ENCODE measurements at places on chromosomes 6 and 20. TPM values are rescaled to one million over a fixed set of nuclear protein-coding genes. Genes with fewer than 3 reads are reported as not detected.

SLCO4A1 gene
- 0.72 TPM for total RNA-seq

DNA sequence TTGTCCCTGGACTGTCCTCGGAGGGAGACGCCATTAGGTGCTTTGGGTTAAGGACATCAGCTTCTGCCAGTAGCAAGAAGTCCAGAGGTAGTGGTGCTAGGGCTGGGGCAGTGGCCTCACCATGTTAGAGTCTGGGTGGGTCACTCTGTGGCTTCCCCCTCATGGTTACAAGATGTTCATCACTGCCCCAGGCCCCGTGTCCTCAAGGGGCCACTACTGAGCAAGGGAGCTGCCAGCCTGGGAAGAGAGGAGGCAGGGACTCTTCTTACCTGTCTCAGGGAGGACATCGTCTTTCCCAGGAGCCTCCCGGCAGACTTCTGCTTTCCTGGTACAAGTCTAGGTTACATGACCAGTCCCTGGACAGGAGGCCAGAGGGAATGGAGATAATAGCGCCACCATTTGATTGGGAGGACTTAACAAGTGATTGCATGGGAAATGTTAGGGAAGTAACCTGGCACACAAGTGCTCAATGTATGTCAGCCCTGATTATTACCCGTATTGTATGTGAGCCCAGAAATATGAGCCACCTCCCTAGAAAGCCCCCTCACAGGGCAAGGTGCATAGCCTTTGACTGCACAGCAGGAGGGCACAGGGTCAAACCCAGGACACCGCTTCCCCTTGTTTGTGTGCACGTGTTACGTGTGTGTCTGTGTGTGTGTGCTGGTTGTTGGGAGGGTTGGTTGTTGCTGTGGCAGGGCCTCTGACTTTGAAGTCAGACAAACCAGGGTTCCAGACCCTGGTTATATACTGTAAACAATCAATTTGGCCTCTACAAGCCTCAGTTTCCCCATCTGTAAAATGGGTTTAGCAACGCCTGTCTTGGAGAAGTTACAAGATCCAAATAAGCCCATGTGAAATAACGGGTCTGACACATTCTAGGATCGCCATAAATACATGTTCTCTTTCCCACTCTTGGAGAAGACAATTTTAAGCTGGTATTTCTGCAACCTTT lies 30.0 kb downstream of the SIRPA start:
- DNase-seq: no peak

DNA sequence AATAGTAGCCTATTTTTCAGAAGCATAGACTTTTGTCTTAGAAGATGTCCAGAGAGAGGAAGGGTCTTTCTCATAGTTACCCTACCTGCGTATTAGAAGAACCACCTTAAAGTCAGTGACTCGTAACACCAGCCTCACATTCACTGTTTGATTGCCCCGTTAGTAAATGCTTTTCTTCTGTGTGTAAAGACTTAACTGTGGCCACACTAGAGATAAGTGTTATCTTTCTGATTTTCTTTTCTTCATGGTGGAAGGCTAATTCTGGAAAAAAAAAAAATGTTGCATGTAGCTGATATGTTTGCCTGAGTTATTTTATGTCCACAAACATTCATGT lies 83.9 kb downstream of the SAMD3 start:
- no peak for DNase-seq

TRIM15 gene
- total RNA-seq: not detected

DNA sequence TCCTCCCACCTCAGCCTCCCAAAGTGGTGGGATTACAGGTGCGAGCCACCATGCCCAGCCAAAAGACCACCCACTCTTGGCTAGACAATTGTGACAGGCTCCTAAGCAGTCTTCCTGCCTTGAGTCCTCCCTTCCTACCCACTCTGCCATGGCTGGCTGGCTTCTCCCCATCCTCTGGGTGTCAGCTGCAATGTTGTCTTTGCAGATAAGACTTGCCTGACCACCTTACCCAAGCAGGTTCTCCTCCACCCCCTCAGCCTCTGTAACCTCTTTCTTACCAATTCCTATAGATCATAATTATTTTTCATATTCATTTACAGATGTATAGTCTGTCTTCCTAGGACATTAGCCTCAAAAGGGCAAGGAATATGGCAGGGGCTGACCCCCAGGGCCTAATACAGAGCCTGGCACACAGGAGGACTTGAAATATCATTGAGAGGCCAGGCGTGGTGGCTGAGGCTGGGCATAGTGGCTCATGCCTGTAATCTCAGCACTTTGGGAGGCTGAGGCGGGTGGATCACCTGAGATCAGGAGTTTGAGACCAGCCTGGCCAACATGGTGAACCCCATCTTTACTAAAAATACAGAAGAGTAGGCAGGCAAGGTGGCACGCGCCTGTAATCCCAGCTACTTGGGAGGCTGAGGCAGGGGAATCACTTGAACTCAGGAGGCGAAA lies 28.7 kb upstream of the SPAG4 start:
- DNase-seq: no peak

- no peak for DNase-seq
Measured at GRCh38 chr20:61871913-61872312, 193.8 kb downstream of the TAF4 start.

LAMA5 gene
- 5.6 TPM for total RNA-seq

DNA sequence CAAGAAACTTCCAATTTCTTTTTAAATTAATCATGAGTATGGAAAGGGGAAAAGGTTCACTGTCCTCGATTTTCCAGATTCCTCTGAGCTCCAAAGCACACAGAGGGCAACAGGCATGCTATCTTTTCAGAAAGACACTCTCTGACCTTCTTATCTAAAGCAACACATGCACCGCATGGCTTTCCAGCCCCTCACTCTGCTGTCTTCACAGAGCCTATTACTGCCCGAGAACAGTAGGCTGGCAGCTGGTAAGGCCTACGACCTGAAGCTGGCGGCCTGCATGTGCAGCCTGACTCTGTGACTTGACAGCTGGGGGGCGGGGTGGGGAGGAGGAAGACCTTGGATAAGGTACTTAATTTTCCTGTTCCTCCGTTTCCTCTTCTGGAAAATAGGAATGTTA lies 86.3 kb downstream of the ELOVL4 start:
- no peak for DNase-seq

DNA sequence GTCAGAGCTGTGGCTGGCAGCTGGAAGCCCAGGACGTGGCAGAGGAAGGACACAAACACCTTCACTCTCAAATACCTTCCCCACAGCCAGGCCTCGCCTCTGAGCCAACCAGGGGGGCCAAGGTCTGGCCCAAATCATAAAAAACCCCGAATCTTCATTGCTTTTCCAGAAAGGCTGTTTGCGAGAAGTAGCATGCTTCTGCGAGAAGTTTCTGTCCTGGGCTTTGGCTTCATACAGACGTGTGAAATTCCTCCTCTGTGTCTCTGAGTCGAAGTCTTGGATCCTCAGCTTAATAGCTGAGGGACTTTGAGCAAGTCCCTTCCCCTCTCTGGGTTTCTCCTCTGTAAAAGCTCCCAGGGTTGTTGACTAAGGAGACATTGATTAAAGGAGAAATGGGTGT lies 63.0 kb downstream of the CHMP4B start:
- DNase-seq: no peak

CST7 gene
- not detected for total RNA-seq

GRCh38 chr6:26223650-26224546 lies 136.7 kb downstream of the HFE start:
- peak; percentile 97 for DNase-seq

DNA sequence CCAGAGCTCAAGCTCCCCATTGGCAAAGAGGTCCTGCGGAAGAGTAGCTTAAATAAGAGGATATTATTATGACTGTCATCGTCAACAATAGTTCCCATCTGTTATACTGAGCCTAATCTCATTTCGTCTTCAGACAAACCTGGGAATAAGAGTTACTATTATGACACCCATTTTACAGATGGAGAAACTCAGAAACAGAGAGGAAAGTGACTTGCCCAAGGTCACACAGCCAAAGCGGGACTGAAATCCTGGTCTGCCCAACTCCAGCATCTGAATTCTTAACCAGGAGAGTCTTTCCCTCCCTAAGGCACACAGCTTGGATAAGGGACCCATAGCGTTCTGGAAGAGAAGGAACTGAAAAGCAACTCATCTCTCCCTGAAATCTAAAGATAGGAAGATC lies 23.4 kb downstream of the PTGIS start:
- DNase-seq: no peak

BPIFA1 gene
- not detected for total RNA-seq

- no peak for DNase-seq
Measured at GRCh38 chr6:106569428-106569827, 59.9 kb downstream of the RTN4IP1 start.

RFX6 gene
- not detected for total RNA-seq

- DNase-seq: peak; percentile 69
Measured at GRCh38 chr6:166515072-166515810, 71.2 kb downstream of the RAMACL start.

SYNGAP1 gene
- 7.6 TPM for total RNA-seq

GRCh38 chr6:90893400-90893799 lies 306.5 kb upstream of the MAP3K7 start:
- DNase-seq: no peak

SMOC2 gene
- not detected for total RNA-seq

ENTPD6 gene
- 17.7 TPM for total RNA-seq

Measured in fibroblast of the aortic adventitia (primary cell).